ENCODE measurements at places on chromosomes 16 and 17.

- DNase-seq, result no peak
Observed at GRCh38 chr17:42321555-42321954, 33.3 kb downstream of the STAT5A start.

DNA sequence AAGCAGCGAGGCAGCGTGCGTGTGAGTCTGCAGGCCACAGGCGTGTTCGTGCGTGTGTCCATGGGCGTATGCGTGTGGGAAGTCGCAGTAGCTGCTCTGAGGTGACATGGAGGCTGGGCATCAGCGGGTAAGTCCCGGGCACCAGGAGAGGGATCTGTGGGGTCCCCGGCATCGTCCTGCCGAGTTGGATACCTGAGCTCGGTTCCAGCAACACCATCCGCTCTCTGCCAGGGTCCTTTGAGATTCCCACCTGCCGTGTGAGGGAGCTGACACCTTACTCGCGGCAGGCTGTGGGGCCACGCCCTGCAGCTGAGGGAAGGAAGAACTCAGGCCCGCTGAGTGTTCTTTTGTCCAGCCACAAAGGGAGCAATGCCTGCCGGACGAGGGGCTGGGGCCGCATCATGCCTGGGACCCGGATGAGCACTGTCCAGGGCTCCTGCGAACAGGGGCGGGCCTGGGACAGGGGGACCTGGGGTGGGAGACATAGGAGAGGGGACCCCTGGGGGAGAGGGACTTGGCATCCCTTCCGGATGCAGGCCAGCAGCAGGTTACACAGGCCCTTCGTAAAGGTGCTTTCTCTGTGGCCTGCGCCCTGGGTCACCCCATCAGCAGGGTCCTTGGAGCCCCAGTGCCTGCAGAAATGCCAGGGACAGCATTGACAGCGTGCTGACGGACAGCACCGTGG lies 5.0 kb upstream of the SNAI3 start:
- no peak for DNase-seq

- DNase-seq, result no peak
Observed at GRCh38 chr17:15915961-15916360, 29.0 kb upstream of the ADORA2B start.

DNA sequence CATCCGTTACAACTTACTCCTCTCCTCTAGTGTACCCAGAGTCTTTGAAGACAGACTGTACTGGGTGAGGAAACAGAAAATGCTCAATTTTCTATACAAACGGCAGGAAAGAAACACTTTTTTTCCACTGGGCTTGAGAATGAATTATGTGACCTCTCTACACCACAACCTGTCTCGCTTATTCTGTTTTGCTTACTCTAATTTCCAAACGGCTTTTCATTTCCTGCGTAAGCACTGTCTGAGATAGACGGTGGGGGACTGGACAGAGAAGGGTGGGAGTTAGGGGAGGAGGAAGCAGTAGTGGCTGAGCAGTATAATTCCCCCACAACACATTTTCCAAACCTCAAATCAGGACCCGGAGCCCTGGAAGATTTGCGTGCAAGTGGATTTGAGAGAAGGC lies 191.4 kb upstream of the SDK2 start:
- DNase-seq, result no peak

DNA sequence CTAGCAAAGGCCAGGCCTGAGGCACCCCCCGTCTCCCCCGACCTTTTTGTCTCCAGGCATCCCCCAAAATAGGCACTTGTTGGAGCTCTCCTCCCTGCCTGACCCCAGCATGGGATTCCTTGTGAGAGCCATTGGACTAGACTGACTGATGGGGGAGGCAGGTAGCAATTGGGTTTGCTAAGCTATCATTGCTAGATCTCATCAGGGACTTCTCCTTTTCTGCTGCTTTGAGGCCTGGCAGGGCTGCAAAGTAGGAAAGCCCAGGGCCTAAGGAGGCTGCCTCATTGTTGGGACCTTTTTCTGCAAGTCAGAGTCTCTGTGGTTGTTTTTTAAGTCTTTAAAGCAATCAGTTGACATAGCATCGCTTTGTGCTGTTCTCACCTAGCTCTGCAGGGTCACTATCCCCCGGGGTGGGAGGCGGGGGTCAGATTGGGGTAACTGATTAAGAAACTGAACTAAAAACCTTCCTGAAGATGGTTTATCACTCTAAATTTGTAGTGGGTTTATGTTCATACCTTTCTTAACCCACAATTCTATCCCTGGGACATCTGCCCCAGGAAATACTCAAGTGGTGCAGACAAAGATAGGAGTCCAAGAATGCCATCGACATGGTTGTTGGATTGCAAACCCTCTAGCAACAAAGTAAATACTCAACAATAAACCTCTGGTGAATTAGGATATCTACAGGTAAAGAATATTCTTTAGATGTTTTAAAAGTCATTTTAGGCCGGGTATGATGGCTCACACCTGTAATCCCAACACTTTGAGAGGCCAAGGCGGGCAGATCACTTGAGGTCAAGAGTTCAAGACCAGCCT lies 28.0 kb downstream of the LLGL2 start:
- no peak for DNase-seq

- no peak for DNase-seq
Observed at GRCh38 chr16:84565669-84566495, 52.0 kb downstream of the COTL1 start.

GRCh38 chr17:66605541-66605940 lies 229.4 kb upstream of the CACNG5 start:
- no peak for DNase-seq

DNA sequence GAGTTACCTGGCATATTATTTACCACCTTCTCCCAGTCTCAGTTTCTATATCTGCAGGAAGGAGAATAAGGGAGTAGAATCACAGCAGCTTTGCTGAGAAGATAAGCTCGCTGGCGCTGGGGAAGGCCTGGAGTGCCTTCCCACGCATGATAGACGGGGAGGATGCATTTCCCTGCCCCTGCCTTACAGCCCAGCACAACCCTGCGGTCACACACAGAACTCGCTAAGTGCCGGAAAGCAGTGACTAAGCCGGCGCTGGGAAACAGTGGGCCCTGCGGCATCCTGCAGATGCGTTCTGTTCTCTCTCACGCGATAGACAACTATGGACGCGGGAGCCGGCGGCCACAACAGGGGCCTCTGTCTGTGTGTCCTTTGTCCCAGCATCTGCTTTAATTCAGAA lies 4.8 kb downstream of the CA5A start:
- no peak for DNase-seq

DNA sequence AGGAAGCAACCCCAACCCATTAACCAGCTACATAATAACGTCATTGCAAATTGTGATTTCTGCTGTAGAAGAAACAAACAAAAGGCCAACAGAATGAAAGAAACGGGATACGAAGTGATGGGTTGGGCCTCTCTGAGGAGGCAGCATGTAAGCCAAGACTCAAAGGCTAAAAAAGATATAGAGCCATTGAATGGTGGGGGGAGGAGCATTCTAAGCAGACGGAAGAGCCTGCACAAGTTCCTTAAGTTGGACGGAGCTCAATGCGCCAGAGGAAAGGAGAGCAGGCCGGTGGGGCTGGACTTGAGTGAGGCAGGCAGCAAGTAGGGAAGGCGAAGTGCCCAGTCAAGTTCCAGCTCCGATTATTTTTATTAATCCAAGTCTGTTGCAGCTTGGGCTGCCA lies 160.3 kb downstream of the SHISA9 start:
- DNase-seq, result no peak

DNA sequence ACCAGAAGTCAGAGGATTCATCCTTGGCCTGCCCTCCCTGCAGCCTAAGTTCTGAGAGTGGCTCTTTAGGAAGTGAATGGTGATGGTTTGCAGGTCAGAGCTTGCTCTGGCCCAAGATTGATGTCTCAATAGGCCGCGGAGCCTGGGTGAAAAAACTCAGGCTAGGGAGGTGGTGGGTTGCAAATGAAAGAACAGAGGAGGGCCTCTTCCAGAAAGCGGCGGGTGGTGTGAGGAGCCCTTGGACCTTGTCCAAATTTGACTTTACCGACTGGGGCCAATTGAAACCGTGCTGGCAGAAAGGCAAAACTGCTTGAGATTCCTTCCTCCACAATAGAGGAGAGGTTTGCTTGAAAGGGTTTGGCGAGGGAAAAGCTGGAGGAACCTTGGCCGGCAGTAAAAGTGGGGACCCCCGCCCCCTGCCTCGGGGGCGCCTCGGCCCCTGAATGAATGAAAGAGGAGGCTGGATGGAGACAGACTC lies 331.3 kb downstream of the SEC14L1 start:
- DNase-seq, result no peak

DNA sequence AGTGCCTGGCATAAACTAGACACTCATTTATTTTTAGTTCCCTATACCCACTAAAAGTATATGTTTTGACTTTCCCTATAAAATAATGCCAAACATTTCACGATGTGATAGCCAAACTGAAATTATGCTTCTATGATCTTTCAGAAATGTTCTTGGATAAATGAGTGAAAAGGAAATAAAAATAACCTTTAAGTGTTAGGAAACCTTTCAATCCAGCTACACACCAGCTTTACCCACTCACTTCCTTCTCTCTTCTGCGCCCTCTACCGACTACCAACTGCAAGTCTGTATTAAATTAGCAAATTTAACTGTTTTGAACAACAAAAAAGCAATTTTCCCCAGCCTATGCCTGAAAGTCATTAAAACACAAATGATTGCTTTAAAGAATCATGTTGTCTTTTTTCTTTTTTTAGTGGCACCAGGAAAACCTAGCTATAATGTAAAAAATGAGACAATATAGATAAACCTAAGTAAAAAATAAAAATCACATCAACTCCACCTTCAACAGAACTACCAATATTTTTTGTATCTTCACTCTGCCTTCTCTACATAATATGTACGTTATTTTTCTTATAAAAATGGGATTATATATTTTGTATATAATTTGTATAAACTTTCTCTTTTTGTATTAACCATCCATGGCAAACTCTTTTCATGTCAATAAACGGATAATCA lies 13.2 kb upstream of the TMEM100 start:
- no peak for DNase-seq

Measured in vagina (tissue), 2 donors.